ENCODE measurements at places on chromosomes 2 and 18.

DNA sequence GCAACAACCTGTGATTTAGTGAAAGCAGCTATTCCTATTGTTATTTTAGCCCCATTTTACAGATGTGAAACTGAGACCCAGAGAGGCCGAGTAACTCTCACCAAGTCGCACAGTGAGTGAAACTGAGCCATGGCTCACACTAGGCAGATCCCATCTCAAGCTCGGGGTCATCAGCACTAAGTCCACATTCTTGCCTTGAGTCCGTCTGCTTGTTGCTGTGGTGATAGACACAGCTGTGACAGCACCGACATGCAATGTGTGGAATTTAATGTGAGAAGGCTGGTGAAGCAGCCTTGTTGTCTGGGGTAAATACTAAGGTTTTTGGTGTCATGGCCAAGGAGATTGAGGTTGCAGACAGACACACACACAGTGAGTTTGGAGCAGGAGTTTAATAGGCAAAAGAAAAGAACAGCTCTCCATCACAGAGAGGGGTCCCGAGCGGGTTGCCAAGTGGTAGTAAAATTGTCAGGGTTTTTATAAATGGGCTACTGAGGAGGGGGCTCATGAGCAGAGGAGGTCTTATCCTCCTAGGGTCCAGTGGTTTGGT lies 40.2 kb upstream of the GMCL1 start:
- no peak for DNase-seq

DNA sequence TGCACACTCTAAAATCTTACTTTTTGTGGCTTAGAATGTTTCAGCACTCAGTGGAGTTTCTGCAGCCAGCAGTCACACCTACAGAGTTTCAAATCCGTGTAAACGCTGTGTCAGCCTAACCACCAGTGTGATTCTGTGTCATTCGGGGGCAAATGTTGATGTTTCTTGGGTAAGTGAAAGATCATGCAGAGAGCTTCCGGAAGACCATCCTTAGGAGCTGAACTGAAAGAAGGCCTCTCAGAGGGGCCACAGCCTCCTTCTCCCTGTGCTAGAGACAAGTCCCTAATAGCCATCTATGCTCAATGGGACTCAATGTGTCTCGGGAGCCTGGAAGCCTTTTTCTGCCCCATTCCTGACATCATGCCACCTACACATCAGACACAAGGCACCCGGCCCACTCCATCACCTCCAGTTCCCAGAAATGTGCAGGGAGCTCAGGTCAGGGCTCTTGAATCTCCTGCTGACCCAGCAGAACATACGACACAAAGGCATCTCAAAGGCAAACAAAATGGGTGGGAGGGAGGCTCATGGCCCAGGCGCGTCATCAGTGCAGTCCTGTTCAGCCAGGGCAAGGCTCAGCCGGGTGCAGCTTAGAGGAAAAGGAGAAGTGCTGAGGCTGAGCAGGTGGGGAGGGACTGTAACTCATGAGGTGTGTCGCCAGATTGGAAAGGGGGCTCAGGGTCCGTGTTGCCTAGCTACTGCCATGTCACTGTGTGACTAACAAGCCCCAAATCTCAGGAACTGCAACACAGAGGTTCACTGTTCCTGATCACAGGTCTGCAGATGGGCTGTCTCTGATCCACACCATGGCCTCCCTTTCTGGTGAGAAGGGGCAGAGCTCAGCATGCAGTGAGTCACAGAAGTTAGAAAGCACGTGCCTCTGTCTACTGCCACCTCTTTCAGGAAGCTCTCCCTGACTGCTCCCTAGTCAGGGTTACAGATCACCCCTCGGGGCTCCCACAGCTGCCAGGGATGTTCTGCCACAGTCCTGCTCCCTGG lies 82.0 kb downstream of the SMAD7 start:
- peak; percentile 65 for DNase-seq

DNA sequence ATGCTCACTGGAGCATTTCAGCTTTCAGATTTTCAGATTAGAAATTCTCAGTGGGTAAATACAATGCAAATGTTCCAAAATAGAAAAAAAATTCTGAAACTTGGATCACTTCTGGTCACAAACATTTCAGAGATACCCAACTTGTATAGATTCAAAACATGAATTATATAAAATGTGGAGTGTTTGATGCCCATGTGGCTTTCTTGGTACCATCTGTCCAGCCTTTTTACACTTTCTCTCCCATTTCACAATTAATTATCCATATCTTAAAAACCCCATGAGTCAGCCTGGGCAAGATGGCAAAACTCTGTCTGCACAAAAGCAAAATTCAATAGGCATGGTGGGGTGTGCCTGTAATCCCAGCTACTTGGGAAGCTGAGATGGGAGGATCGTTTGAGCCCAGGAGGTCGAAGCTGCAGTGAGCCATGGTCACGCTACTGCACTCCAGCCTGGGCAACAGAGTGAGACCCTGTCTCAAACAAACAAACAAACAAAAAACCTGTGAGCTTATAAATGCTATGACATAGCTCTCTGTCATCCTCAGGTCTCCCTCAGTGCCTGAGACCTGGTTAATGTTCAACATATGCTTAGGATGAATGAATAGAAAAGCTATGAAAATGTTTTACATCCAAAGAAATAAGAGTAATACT lies 146.3 kb upstream of the TTC39C start:
- DNase-seq, result no peak

DNA sequence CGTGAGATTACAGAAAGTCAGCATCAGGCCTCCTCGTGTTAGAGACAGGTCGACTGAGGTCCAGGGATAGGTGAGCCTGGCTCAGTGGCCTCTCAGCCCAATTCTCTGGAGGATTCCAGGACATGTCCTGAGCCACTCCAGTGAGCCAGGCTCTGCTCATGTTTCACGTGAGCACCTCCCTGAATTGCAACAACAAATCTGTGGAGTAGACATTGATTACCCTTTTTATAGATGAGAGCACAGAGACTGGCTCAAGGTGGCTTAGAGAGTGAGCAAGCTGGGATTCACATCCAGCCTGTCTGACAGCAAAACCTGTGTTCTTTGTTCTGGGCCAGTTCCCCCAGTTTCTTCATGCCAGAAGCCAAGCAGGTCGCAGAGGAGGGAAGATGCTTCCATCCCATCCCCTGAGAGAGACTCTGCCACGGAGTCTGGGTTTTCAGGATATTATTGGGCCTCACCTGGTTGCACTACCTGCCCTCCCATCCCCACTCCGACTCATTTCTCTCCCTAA lies 46.4 kb downstream of the HS1BP3 start:
- no peak for DNase-seq

DNA sequence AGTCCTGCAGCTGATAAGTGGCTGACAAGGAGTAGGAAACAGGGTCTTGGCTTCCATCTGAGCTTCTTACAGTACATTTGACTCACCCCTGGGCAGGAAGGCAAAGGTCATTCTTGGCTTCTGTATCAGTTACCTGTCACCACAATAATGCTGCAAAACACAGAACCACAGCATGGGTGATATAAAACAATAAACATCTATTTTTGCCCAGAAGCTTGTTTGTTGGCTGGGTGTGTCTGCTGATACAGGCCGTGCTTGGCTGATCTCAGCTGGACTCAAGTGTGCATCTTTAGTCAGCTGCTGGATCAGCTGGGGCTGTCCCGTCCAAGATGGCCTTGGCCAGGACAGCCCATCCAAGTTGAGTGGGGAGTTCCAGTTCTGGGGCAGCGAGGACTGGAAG lies 34.7 kb downstream of the ONECUT2 start:
- no peak for DNase-seq

GRCh38 chr2:26580151-26580550 lies 61.0 kb downstream of the CIB4 start:
- DNase-seq, result no peak

DNA sequence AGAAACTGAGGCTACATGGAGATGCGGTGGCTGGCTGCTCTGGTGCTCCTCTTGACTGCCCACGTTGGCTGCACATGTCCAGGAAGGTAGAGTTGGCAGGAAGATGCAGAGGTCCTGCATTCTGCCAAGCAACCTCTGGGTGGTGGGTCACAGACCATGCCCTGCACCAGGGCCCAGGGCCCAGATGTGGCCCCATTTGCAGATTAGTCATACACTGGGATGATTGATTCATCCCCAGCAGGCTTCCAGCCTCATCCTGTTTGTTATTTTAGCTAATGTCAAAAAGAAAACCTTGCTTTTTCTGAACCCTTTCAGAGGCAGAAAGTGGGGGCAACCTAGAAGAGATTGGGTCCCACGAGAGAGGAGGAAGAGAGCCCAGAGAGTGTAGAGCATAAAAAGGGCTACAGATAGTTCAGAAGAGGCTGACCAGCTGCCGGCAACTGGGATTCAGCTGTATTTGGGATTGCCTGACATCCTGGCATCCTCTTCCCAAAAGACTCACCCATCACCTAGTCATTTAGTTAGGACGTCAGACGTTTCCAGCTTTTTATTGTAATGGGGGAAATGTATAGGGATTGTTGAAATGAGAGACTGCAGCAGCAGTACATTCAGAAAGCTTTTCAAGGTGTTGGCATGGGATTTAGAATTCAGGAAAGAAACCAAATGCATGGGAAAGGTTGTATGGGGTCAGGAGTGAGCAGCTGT lies 101.9 kb downstream of the CTIF start:
- no peak for DNase-seq

DNA sequence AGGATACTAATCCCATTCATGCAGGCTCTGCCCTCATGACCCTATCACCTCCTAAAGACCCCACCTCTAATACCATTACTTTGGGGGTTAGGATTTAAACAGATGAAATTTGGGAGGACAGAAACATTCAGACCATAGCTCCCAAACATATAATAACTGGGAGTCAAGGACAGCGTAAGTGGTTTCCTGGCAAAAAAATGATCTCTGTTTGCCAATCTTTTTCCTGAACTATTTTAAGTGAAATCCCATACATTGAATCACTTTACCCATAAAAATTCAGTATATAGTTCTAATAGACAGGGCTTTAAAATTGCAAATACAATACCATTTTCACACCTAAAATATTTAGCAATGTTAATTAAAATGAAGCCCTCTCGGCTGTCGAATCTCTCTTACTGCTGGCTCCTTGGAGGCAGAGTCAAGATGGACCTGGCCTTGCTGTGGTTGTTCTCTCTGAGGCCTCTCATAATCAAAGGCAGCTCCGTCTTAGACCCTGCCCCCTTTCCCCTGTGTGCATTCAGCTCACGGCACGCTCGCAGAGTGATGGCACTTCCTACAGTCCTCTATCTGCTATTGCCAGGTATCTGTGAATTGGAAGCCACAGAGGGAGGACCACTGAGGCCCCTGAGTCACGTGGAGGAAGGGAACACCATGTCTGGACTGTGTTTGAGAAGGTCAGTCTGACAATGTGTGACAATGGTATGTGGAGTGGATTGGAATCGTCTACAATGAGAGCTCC lies 132.3 kb downstream of the UXS1 start:
- DNase-seq, result no peak

GRCh38 chr2:42796427-42797248 lies 4.3 kb upstream of the HAAO start:
- no peak for DNase-seq

DNA sequence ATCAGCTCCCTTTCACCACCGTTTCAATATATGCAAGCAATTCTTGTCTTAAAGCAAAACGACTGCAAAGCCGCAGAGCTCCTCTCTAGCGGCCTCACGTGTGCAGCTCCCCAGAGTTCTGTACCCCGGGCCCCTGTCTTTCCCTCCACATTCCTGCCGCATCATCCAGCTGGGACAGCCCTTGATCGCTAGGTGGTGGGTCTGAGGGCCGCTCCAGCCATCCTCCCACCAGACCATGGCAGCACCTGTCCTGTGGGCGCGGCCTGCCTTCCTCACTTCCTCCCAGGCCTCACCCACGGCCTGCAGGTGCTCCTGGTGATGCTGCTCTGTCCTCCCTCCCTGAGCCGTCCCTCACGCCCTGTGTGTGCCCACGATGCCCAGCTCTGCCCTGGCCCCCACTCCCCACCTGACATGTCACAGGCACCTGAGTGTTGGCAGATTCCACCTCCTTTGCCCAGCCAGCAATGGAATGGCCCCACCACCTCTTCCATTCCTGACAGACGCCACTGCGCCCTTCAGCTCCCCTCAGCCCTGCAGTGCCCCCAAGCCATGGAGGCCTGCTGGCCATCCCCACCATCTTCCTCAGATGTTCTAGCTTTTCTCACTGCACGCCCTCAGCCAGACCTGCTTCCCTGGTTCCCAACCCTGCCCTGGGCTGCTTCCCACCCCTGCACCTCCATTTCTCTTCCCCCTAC lies 15.3 kb upstream of the ALLC start:
- DNase-seq, result no peak

DNA sequence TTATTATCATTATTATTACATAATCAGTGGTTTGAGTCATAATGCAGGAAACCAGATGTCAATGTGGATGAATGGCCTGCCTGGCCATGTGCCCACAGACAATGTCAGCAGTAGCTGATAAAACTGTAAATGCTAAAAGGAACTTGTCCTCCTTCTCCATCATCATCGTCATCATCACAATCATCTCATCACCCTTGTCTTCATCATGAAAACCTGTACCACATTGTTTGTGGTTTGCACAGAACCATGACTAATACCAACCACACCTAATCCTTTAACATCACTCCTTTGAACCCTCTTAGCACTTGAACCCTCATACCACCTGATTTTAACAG lies 96.0 kb downstream of the HNMT start:
- DNase-seq, result no peak

GRCh38 chr2:208265801-208266552 lies at the start of gene PIKFYVE:
Gene PIKFYVE (plus strand): TSS chr2:208266255. CDS start chr2:208271520, 5,265 bp downstream.
- peak; percentile 84 for DNase-seq

DNA sequence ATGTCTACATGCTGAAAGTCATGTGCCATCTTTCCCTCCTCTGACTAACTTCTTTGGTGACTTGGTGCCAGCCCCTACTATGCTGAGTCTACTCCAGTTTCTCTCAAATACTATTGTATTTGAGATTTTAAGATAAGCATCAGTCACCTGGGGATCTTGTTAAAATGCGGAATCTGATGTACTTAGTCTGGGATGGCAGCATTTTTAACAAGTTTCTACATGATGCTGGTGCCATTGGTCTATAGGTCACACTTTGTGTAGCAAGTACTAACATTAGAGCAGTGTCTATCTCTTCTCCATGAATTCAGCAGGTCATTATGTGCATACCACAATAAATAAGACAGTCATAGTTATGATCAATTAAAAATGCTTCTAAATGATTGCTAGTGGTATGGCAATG lies 106.9 kb downstream of the CERS6 start:
- DNase-seq, result no peak

DNA sequence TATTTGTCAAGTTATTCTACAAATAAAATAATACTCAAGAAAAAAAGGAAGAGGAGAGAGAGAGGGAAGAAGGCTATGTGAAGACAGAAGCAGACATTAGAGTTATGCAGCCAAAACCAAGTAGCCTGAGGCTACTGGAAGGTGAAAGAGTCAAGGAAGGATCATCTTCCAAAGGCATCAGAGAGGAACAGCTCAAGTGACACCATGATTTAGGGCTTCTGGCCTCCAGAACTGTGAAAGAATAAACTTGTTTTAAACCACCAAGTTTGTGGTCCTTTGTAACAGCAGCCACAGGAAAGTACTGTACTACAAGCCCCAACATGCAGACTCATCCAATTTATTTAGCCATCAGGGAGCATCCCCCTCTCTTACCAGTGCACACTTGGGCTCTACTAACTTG lies 788.5 kb upstream of the LRRTM1 start:
- no peak for DNase-seq

Measured in HuH-7.5 (cell line).